ENCODE measurements at places on chromosomes 13 and 19.

GRCh38 chr19:51689751-51690453 is 3.2 kb upstream of the SPACA6 start:
- DNase-seq = no peak

GRCh38 chr19:30046522-30046921 is 104.5 kb downstream of the URI1 start:
- no peak for DNase-seq

DNA sequence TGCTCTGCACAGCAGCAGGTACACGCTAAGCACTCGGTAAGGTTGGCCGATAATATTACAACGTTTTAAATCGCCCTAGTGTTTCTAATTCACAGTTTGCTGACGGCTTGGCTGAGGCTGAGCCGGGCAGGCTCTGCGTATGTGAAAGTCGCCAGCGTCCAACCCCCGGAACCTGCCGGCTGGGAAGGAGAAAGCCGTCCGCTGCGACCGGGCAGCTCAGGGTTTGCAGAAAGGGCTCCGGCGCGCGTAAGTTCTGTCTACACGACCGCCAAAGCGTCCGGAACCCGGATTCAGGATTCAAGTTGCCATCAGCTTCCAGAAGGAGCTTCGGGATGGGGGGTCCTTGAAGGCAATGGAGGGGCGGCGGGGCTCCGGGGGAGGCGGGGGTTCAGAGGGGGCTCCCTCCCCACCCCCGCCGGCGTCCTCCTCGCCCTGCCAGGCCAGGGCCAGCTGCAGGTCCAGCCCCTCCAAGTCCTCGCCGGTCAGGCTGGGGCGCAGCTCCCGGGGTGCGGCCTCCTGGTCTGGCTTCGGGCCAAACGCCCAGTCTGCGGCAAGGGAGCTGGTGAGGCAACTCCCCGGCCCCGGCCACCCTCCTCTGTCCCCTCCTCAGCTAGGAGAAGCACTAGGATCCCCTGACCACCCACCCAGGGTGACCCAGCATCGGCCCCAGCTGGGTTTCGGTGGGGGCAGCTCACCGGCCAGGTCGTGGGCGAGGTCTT is 575 bp downstream of the SMIM44 start:
- DNase-seq = no peak

DNA sequence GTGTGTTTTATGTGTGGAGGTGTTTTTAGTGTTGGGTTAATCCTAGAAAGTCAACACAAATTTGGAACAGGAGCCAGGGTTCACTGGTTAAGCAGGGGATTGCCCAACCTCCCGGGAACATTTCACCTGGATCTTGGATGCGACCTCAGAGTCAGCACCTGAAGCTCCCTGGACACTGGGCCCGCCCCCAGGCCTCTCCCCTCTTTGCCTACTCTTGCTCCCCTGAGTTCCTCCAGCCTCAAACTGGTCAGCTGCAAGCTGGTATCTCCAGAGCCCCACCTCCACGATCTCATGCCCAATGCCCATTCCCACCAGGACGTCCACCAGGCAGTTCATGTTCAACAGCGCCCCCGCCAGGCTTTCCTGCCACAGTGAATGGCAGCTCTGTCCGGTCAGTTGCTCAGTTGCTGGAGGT is 9.7 kb downstream of the HSD17B14 start:
- no peak for DNase-seq

GRCh38 chr19:39915101-39915847 is 19.2 kb downstream of the FCGBP start:
- DNase-seq = no peak

DNA sequence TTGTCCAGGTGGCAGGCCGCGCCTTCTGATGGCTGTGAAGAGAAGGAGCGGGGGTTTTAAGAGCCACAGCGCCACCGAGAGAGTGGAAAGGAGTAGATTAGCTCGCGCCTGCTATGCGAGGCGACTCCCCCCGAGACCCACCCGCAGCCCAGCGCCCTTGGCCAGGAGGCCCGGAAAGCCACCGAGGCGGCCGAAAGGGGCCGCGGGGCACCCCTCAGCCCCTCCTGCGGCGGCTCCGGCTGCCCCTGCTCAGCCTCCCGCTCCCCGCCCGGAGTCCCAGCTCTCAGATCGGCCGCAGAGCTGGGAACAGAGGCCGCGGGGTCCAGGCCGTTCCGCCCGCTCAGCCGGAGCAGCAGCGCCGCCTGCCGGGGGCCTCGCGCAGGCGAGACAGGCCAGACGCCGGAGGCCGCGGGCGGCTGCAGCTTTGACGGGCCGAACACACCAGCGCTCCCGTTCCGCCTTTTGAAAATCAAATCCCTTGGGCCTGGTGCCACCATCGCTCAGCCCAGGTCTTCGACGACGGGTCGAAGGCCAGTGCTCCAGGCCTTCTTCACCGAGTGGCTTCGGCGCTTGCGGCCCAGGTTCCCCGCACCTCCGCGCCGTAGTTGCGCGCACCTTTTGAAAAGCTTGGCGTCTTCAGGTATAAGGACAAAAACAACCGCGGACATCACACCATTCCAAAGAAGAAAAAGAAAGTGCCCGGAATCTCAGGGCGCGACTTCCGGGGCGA is 15.3 kb downstream of the CDX2 start:
- peak; percentile 32 for DNase-seq

DNA sequence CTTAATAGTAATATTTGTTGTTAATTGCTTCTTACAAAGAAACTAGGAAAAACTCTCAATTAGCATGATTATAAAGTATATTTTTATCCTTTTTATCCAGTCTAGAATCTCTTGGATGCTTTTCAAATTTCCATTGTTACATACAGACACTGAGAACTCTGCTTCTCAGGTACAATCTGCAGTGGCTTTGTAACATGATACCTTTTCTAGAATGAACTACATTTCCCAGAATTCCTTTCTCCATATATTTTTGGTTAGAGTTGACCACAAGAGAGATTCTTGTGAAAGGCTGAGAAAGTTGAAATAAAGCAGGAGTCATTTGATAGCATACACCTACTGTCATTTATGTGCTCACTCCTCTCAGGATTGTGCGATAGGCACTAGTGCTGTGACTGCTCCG is 148.6 kb downstream of the SLITRK6 start:
- no peak for DNase-seq

Measured in stimulated activated CD4-positive, alpha-beta T cell treated with anti-CD3 and anti-CD28 coated beads, TNF-alpha, amount 100 ng/mL, for 48 hours (primary cell).